NCI-H2081 (cell line): ENCODE measurements at places on chromosomes 2 and 18.

DNA sequence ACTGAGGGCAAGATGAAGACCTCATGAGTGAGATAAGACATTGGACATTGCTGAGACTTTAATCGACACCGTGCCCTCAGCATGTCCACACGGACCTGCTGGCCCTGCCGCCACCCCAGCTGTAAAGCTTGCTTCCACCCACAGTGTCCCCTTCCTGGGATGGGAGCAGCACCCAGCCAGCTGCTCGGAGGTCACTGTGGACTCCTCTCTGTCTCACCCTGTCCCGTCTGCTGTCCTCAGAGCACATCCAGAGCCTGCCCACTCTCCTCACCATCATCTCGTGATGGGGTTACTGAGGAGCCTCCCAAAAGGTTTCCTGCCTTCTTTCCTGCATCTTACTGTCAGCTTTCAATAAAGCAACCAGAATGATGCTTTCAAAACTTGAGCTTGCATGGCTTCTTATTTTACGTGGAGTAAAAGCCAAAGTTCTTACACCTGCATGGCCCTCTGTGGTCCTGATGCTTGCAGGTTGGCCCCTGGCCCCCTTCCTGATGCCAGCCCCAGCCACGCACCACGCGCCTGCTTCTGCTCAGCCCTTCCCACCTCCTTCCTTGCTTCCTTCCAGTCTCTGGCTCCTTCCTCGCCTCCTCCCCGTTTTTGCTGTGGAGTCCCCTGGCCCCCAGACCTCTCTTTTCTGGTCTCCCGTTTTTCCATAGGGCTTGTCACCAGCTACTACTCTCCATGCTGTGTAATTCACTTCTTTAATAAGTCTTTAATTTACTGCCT lies 67.0 kb downstream of the DGKD start:
- DNase-seq = no peak

DNA sequence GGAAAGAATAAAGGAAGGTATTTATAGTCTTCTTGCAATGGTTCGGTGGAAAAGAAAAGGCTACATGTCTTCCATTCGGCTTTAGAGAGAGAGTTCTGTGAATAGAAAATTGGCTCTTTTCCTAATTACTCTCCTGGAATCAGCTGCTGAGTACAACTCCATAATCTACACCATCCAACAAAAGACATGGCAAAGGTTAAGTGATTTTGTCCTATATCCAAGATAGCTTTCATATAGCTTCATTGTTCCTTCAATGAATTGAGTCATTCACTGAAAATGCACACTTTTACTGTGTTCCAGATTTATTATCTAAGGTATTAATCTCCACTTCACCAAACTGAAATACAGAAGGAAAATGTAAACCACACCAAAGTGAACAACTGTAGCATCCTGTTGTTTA lies 514.5 kb downstream of the LRRTM4 start:
- peak; percentile 12 for DNase-seq

DNA sequence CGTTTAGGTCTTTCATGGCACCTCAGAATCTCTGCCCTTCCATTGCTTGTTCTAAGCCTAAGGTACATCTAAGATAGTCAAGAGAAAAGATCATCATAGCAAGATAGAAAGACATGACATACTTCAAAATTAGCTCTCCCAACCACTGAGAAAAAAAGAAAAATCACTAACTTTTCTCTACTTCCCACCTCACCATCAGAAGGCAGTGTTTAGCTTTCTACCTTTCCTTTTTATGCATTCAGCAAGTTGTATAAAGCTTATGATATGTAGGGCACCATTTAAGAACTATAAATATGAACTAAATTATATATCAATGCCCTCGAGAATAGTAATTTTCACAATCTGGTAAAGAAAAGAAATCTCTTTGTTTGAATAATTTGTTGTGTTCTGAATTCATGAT lies 331.8 kb upstream of the VWC2L start:
- no peak for DNase-seq

- DNase-seq = no peak
These were observed 34.2 kb downstream of the PLCL1 start for GRCh38 chr2:197838579-197838978.
